ENCODE measurements at places on chromosomes 7 and 10. TPM values are rescaled to one million over a fixed set of nuclear protein-coding genes. Genes with fewer than 3 reads are reported as not detected.

TMEM236 gene
- total RNA-seq, result 0.78 TPM

CCL24 gene
- total RNA-seq, result not detected

GRCh38 chr10:46077731-46078413 lies 31.8 kb upstream of the MSMB start:
- peak; percentile 64 for DNase-seq
- no peaks in the 10 kb centered on the region for H3K36me3 ChIP-seq
- no peak overlapping the region for H3K4me3 ChIP-seq
- no peaks in the 10 kb centered on the region for H3K27me3 ChIP-seq

GRCh38 chr7:157729566-157729965 lies 392.8 kb downstream of the DNAJB6 start:
- no peak overlapping the region for H3K27ac ChIP-seq
- no peak overlapping the region for H3K4me3 ChIP-seq
- no peaks in the 10 kb centered on the region for H3K27me3 ChIP-seq
- no peak for DNase-seq
- H3K4me1 ChIP-seq, result no peaks in the 10 kb centered on the region

CDNF gene
- total RNA-seq, result 0.83 TPM

Measured in esophagus muscularis mucosa (tissue), 4 donors.